ENCODE measurements at places on chromosomes 6 and 20.
A peak's percentile ranks its signal among the peaks of the same experiment; 100 is the strongest.

DNA sequence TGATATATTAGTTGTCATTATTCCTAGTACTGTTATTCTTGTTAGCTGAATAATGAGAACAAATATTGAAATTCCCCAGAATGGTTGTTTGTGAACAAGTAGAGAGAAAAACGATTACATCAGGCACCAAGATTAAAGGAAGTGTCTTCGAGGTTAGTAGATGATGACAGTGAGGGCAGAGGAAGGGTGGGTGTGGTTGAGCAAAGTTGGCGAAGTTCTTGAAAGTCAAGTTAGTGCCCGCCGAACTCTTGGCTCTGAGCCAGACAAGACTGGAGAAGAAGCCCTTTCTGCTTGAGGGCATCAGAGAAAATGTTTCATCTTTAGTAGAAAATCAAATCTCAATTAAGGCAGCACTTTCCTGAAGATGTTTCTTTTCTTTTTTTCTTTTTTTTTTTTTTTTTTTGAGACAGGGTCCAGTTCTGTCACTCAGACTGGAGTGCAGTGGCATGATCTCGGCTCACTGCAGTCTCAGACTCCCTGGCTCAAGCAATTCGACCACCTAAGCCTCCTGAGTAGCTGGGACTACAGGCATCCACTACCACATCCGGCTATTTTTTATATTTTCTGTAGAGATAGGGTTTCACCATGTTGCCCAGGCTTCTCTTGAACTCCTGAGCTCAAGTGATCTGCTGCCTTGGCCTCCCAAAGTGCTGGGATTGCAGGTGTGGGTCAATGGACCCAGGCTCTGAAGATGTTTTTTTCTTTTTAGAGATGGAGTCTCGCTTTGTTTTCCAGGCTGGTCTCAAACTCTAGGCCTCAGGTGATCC, 77.1 kb downstream of the SGK1 start:
- DNase-seq = peak; percentile 65

- DNase-seq = no peak
Observed at GRCh38 chr20:57647006-57647932, 27.0 kb upstream of the ZBP1 start.

DNA sequence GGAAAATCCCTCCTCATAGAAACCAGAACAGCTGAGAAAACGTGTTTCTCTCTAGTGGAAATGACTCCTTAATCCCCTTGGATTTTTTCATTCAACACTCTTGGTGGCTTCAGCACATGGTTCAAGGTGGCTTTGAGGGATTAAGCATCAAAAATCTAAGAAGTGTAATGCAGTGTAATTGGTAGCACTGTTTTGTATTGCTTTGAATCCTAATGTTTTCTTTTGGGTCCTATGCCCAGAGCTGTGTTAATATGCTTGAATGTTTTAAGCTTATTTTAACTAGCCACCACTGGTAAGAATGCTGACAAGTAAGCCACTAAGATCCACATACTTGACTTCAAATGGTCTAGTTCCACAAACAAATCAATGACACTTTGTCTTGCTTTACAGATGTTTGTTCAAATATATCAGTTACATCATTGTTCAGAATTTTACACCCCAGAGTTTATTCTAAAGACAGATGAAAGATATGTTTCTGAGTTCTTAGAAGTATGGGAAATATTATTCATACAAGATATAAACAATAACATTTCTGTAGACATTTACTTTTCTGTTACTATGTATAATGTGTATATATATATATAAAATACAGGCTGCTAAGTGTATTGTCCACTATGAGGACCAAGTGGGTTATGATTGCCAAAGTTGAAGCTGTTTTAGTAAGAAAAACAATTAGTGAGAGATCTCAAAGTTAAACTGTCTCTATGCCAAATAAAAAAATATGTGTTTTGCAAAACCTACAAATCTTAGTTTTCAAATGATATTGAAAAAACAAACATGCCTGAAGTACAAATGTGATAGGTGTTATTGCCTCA, 220.8 kb downstream of the OGFRL1 start:
- DNase-seq = no peak

GRCh38 chr6:31615748-31616147, 714 bp downstream of the AIF1 start:
- DNase-seq = peak; percentile 34
